Smooth muscle cell of the umbilical artery (primary cell): ENCODE measurements at places on chromosomes 3 and 15. TPM values are rescaled to one million over a fixed set of nuclear protein-coding genes. Genes with fewer than 3 reads are reported as not detected.

Gene SCAANT1
- total RNA-seq, result not detected in 2 replicates

Gene KBTBD12
- not detected in 2 replicates for total RNA-seq

Gene SLTM
- total RNA-seq, result 55.8 and 78.1 TPM in 2 replicates

Gene GP9
- total RNA-seq, result not detected in 2 replicates

Gene HIGD2B
- not detected in 2 replicates for total RNA-seq

Gene PCSK6
- total RNA-seq, result 1.2 and 3.2 TPM in 2 replicates

Gene CYP8B1
- not detected in 2 replicates for total RNA-seq

Gene ANKUB1
- total RNA-seq, result not detected in 2 replicates

Gene SETD2
- total RNA-seq, result 31.8 and 49.8 TPM in 2 replicates

Gene CD86
- total RNA-seq, result not detected in 2 replicates

Gene HDC
- not detected in 2 replicates for total RNA-seq

Gene LPP
- total RNA-seq, result 84.6 and 200 TPM in 2 replicates
